EL (cell line): ENCODE measurements at places on chromosomes 6 and 20.

DNA sequence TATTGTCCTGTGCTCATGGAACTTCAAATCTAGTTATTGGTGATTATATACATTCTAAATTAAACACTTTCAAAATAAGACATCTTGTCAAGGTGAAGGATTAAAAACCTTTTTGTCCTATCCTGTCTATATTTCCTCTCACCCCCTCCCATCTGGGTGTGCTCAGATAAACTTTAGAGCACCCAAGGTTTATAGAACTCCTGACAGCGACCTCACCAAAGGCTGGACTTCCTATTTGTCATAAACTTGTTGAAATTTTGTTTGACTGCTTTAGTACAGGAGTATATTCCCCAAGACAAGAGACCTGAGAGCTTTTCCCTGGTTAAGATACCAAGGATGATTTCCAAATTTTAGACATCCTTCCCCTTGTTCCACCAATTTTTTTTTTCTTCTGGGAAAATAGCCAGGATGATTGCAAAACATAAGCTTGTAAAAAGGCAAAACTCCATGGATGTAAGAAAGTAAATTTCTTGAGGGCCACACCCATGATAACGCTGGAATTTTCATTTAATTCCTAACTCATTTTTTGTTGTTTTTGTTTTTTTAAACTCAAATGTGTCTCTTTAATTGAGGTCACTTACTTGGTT, 33.0 kb downstream of the CARMIL1 start:
- DNase-seq: peak; percentile 75

DNA sequence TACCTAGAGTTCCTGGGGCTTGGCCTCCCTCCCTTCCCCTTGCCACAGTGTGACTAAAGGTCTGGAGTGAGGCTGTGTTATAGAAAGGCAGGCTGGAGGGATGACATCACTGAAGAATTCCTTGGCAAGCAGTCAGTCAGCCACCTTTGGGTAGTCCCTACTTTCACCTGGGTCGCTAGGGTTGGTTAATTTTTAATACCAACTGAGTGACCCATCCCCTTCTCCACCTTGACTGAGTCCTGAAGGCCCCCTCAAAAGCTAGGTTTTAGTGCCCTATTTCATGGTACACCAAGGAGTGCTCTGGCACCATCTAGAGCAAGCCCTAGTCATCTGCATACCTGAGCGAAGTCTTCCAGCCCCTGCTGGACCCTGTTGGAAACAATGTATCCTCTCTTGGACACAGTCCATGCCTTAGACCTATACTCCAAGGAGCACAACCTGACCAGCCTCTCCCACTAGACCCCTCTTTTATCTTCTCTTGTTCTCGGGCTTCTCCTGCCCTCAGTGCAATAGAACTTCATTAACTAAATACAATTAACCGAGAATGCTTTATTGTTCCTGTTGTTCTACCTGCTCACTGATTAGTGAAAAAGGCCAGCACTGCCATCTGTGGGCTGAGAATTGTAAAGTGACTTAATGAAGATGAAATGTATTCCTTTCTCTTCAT, 44.6 kb downstream of the RIN2 start:
- DNase-seq: peak; percentile 31

DNA sequence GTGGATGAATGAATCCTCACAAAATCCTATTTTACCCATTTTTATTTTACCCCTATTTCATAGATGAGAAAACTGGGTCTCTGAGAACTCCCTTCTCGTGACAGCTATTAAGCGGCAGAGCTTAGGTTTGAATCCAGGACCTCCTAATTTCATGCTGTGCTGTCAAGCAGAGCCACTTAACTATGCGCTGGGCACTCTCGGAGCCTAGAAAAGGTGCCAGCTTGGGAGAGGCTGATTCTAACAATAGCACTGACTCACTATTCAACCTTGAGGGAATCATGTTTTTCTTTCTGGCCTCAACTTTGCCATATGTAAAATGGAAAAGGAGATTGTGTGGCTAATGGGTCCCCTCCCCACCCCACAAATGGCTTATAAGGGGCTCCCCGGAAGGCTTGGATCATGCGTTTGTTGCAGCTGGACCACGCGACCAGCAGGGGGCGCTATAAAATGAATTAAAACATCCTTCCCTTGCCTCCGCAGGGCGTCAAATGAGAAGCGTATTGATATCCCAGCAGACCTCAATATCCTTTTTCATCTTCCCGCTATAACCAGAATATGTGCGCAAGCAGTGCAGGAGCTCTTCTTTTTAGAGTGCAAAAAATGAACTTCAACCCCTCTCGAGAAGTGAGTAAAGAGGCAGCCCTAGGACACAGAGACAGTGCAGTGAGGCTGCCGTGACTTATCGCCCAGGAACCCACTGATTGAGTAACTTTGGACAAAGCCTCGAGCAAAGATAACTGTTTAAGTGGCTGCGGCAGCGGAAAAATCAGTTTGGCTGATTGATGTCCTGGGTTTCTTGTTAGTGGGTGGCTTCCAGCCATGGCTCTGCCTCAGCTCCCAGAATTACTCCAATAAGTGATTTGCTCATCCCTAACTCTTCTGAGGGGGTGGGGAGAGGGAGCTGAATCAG, 12.8 kb upstream of the PDYN start:
- peak; percentile 60 for DNase-seq

DNA sequence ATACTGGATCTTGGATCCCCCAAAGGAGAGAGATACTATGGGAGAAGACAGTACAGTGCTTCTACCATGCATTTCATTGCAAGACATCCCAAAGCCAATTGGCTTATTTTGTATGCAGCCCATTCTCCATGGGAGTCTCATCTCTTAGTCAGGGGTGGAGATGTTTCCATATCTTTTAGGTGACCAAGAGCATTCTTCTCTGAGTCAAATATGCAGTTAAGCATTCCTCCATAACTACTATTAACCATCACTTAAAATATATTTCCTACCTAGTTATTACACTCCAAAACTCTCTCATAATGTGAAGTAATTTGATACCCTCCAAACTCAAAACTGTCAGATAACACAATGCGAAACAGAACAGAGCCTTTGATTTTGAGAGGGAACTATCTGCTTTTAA, 542.6 kb downstream of the HDGFL1 start:
- DNase-seq: peak; percentile 80

- DNase-seq: no peak
Measured at GRCh38 chr6:40256831-40257230, 322.6 kb upstream of the MOCS1 start.

DNA sequence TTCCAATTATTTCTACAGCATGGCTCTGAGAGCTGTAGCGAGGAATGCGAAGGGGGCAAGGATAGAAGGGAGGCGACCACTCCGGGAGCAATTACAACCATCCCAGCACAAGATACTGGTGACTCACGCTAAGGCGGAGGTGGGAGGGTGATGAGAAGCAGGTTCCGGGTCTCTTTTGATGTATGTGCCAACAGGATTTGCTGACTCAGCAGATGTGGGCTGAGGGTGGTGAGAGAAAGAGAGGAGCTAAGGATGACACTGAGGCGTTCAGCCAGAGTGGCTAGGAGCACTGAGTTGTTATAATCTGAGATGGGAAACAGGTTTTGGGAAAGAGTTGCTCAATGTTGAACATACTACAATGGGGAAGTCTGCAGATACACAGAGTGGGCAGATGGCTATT, 9.3 kb upstream of the TXNDC5 start:
- DNase-seq: no peak

DNA sequence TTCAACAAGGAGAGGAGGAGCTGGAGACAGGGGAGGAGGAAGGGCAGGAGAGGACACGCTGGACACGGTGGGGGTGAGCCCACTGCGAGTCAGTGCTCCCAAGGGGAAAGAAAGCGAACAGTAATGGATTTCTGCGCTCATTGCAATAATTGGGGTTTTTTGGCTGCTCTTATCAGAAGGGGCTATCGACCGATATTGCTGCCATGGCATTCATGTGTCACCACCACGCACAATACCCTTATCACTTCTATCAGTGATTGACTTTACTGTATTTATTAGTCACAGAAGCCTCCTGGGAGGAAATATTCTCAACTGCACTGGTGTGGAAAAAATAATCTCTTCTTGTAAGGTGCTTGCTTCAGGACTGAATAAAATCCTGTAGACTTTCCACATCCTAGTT, 55.8 kb downstream of the CEP43 start:
- DNase-seq: no peak

GRCh38 chr20:57702091-57702490, 7.7 kb downstream of the PMEPA1 start:
- no peak for DNase-seq

DNA sequence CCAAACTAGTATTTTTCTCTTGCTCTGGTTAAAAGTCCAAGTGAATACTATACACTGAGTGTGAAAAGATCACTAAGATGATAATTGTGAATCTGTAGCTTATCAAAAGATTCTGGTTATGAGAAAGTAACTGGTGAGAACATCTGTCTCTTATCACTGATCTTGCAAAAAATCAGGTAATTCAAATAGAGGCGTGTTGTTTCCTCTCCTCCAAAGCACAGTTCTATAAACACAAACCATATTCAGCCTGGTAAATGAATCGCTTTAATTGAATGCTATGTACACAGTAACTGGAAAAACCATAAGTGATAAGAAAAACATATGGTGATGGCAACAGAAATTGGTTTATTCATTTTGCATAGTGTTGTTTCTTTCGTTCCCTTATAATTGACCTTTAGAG, 161.0 kb downstream of the RALGAPA2 start:
- no peak for DNase-seq

- DNase-seq: no peak
Measured at GRCh38 chr6:52303178-52303577, 18.6 kb upstream of the MCM3 start.

DNA sequence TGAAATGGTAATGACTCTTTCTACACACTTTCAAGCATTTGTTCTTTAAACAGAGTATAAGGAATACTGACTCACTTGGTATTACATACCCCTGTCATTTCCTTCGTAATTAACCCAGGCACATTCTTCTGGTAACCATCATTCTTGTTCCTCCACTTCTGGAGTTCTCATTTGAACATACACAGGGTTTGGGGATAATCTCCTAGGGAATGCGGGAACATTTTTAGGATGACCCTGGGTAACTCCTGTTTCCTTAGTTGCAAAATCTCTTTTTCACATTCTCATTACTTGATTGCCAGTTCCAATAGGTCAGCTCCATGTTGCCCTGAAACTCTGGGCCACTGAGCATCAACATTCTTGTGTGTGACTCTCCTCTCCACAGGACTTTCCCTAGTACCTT, 51.5 kb upstream of the E2F3 start:
- peak; percentile 60 for DNase-seq

DNA sequence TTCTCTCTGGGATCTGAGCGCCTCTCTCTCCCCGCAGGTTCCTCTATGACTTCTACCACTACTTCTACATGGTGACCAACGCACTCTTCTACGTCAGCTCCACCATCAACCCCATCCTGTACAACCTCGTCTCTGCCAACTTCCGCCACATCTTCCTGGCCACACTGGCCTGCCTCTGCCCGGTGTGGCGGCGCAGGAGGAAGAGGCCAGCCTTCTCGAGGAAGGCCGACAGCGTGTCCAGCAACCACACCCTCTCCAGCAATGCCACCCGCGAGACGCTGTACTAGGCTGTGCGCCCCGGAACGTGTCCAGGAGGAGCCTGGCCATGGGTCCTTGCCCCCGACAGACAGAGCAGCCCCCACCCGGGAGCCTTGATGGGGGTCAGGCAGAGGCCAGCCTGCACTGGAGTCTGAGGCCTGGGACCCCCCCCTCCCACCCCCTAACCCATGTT, 36.3 kb upstream of the MRGBP start:
- no peak for DNase-seq

- peak; percentile 62 for DNase-seq
Measured at GRCh38 chr6:84774157-84774984, 10.0 kb upstream of the TBX18 start.

DNA sequence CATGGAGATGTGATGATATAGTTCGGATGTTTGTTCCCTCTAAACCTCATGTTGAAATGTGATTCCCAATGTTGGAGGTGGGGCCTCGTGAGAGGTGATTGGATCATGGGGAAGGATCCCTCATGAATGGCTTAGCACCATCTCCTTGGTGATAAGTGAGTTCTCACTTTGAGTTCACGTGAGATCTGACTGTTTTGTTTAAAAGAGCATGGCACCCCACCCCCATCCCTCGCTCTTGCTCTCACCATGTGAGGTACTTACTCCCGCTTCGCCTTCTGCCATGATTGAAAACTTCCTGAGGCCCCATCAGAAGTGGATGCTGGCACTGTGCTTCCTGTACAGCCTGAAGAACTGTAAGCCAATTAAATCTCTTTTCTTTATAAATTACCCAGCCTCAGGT, 10.9 kb downstream of the SLC32A1 start:
- DNase-seq: no peak

GRCh38 chr6:127586372-127586771, 9.4 kb downstream of the C6orf58 start:
- DNase-seq: no peak

DNA sequence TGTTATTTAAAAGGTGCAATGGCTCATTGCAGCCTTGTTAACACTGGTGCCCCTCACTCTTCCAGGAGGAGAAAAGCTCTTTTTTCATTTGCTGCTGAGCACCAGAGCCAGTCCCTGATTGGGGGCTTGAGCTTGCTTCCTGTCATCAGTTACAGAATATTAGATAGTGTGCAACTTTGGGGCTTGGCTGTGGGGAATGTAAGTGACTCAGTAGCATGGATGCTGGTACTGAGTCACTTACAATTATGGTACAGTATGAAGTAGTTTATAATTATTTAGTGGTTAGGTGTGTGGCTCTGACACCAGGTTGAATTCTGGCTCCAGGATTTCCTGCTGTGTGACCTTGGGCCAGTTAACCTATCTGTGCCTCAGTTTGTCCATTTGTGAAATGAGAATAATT, 37.6 kb downstream of the ANKS1A start:
- DNase-seq: peak; percentile 64

DNA sequence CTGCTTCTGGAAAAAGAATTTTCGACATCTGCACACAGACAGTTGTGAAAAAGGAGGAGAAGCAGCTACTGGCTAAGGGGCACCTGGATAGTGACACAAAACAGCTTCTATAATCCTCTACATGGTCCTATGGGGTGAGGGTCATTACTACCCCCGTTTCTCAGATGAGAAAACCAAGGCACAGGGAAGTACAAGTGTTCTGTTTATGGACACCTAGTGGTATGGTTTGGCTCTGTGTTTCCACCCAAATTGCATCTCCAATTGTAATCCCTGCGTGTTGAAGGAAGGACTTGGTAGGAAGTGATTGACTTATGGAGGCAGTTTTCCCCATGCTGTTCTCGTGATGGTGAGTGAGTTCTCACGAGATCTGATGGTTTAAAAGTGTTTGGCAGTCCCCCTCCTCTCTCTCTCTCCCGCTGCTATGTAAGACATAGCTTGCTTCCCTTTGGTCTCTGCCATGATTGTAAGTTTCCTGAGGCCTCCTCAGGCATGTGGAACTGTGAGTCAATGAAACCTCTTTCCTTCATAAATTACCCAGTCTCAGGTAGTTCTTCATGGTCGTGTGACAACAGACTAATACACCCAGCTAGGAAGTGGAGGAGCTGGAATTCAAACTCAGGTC, 2.5 kb upstream of the KCNK15 start:
- DNase-seq: no peak

DNA sequence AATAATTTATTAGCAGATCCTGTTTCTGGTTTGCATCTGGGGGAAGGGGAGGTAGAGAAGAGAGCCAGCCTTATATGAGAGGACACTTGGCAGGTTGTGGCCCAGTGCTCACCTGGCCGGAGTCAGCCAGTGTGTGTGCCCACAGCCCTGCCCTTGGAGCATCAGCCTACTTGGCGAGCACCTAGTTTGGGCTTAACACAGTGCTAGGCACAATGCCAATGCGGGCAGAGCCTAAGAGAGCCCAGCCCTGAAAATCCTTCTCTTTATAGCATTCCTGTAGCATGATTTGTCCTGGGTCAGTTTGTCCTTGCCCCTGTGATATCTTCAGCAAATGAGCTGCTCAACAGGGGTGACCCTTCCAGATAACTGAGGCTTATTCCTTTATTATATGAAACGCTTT, 73.0 kb downstream of the SLX4IP start:
- DNase-seq: peak; percentile 39

- DNase-seq: no peak
Measured at GRCh38 chr6:98648211-98648914, 186.0 kb upstream of the POU3F2 start.
